ENCODE measurements at places on chromosomes 12 and 14.
A peak's percentile ranks its signal among the peaks of the same experiment; 100 is the strongest.

DNA sequence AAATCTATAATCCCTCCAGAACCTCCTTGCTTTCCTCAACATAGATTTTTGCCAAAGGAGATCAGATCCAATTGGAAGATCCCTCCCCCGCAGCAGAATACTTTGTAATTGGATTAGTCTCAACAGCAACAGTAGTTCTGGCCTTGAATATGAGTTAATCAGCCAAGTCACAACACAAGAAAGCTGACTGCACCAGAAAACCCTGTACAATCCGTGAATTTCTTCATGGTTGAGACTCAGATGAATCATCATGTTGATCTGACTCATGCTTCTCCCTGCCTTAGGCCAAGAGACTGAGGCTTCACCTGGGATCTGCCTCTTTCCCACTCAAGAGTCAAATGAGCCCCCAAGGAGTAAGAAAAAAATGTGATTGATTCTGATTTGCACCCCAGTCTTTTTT is 3.0 kb upstream of the METTL17 start:
- DNase-seq = no peak

DNA sequence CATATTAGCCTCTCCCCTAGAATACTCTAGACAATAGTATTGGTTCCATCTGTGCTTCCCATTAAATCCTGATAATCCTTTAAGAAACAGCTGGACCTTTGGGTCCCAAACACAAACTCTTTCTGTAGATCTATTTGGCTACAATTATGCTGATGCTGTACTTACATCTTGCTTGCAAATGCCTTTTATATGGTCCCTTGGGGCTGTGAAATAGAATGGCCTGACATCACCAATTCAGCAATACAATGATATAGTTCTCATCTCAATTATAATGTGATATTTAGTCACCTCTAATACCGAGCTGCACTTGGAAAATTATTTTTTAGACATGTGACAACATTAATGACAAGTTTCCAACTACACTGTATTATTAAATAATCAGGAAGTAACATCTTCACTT is 261.5 kb downstream of the SOX5 start:
- no peak for DNase-seq

DNA sequence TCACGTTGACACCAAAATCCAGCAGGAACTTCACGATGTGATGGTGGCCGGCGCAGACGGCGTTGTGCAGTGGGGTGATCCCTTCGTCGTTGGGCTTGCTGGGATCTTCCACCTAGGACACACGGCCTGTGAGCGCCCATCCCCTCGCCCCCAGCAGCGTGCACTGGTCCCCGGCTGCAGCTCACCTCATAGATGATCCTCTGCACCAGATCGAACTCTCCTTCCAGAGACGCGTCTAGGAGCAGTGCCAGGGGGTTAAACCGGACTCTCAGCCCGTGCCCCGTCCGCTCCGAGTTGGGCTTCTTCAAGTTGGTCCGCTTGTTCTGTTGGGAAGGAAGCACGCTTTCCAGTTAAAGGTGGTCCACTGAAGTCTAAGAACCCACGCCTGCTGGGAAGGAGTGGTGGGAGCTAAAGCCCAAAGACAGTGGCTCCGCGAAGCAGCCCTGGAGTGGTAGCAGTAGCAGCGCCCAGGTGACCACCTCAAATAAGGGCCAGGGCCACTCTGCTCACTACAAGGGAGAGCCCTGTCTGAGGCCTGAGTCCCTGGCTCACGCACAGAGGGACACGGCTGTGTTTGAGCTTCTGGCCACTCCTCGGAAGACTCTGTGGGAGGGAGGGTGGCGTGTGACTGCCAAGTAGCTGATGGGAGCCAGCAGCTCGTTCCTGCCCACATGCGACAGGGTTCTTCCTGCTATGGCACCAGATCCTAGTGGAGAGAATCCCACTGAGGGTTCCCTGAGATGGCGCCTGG is 23.3 kb downstream of the ZFYVE21 start:
- no peak for DNase-seq

GRCh38 chr14:21039585-21040369 is 2.4 kb upstream of the RNASE7 start:
- DNase-seq = peak; percentile 79

DNA sequence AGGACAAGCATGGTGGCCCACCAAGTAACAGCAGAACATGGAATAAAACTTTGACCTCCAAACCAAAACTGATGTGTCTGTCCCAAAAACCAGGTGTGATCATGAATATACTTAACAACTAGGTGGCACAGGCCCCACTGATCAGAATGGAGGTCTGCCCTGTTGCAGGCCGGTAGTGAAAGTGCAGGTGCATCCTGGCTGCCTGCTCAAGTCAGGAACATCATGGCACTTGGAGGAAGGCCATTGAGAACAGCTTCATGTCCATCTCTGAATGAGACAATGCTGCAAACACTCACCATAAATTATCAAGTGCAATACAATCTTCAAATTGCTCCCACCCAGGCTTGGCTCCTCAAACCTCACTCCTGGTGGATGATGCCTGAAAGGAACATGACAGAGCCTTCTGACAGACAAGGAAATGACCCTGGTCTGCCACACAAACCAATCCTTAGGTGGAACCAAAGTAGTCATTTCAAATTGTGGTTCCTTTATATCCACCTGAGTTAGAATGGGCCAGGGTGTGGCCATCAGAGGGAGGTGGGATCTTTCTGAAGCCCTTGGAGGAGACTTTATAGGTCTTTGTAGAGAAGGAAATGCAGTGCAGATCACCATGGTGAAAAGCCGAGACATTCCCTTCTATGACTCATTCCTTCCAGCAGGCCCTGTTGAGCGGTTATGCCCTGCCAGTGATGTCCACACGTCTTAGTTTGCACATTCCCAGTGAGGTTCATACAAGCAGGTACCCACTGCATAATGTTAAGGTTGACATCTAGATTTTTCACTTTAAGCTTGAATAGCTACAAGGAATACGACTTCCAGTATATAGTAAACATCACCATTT is 36.0 kb downstream of the EGLN3 start:
- peak; percentile 73 for DNase-seq

Measured in endodermal cell (in vitro differentiated cells).